ENCODE measurements at places on chromosomes 1 and 21.

GRCh38 chr21:38910390-38911067 lies 104.8 kb downstream of the ETS2 start:
- DNase-seq, result no peak
- H3K36me3 ChIP-seq, result no peaks in the 10 kb centered on the region
- H3K4me3 ChIP-seq, result no peak overlapping the region
- H3K27ac ChIP-seq, result no peak overlapping the region
- peaks cover 19% of the 10 kb centered on the region for H3K27me3 ChIP-seq

DNA sequence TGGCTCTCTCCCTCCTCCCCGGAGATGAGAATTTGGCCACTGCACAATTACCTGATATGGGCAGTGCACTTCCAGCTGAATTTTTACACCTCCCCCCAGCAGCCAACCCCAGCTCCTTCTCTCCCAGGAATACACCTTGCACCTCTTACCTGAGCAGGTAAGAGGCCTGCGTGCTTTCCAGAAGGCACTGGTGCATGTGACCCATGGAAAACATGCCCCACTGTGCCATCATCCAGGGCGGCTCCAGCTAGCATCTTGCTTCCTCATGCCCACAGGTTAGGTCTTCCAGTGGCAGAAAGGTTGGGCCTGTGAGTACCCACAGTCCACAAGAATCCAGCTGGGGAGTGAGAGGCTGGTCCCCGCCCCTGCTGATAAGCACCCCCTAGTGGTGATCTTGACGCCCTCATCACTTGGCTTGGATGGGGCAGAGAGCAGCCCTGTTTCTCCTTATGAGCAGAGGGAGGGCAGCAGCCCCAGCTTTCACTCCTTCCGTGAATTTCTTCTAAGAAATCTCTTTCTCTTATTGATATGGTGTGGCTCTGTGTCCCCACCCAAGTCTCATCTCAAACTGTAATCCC lies 57.8 kb downstream of the EDARADD start:
- H3K4me1 ChIP-seq, result no peaks in the 10 kb centered on the region
- H3K27ac ChIP-seq, result no peak overlapping the region
- no peaks in the 10 kb centered on the region for H3K27me3 ChIP-seq
- no peak for DNase-seq
- H3K4me3 ChIP-seq, result no peak overlapping the region
- no peaks in the 10 kb centered on the region for H3K36me3 ChIP-seq

DNA sequence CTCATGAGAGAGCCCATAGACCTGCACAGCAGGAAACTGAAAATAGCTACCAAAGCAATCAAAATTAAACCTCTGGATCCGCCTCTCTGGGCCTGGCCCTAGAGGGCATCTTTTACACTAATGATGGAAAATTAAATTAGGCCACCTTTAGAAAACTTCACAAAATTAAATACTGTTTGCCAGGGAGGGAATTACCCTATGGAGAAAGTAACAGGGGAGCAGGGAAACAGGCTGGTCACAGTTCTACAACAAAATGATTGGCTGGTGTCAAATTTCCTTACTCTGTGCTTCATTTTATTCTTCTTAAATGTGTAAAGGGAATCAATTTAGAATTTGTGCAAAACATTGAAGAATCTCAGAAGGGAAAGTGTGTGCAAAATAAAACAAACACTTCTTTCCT lies 62.4 kb downstream of the SPATA46 start:
- no peaks in the 10 kb centered on the region for H3K27me3 ChIP-seq
- DNase-seq, result no peak
- no peak overlapping the region for H3K4me3 ChIP-seq
- no peak overlapping the region for H3K27ac ChIP-seq

DNA sequence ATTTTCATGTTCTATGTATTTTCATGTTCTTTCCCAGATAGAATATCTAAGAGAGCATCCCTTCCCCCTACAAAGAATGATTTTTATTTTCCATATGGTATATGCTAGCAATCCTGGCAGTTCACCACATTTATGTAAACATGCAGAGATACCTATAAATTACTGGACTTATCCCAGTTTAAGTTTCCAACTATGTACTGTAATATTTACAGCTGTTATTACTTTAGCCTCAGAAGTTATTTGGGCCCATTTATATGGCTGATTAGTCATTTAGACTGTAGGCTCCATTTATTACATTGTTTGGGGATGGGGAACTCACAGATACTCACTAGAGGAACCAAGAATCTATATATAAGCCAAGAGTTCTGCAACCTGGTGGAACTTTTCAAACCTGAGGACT lies 84.8 kb upstream of the WARS2 start:
- H3K27ac ChIP-seq, result no peak overlapping the region
- DNase-seq, result no peak
- H3K4me1 ChIP-seq, result peaks cover 19% of the 10 kb centered on the region
- H3K36me3 ChIP-seq, result no peaks in the 10 kb centered on the region
- H3K4me3 ChIP-seq, result no peak overlapping the region
- no peaks in the 10 kb centered on the region for H3K27me3 ChIP-seq

GRCh38 chr1:191912517-191912916 lies 245.7 kb upstream of the RGS18 start:
- no peak overlapping the region for H3K27ac ChIP-seq
- no peak for DNase-seq
- H3K4me1 ChIP-seq, result no peaks in the 10 kb centered on the region
- H3K4me3 ChIP-seq, result no peak overlapping the region
- H3K27me3 ChIP-seq, result no peaks in the 10 kb centered on the region
- H3K36me3 ChIP-seq, result peaks cover 3% of the 10 kb centered on the region

DNA sequence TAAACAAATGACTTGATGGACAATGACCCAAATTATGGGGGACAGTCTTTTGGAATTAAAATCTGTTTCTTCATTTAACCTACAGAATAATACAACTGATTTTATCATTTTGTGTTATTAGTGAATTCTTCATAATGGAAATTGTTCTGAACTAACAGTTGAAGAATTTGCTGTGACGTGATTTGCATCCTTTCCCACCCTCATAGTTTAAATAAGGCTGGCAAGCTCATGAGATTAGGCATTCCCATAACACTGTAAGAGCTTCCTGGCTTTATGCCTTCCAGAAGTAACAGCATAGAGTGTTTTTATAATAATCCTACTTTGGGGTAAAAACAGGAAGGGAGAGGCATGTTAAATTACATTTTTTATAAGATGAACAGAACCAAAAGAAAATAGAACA lies 95.7 kb downstream of the ATP6V1G3 start:
- peaks cover 9% of the 10 kb centered on the region for H3K4me1 ChIP-seq
- H3K27me3 ChIP-seq, result no peaks in the 10 kb centered on the region
- H3K36me3 ChIP-seq, result no peaks in the 10 kb centered on the region

DNA sequence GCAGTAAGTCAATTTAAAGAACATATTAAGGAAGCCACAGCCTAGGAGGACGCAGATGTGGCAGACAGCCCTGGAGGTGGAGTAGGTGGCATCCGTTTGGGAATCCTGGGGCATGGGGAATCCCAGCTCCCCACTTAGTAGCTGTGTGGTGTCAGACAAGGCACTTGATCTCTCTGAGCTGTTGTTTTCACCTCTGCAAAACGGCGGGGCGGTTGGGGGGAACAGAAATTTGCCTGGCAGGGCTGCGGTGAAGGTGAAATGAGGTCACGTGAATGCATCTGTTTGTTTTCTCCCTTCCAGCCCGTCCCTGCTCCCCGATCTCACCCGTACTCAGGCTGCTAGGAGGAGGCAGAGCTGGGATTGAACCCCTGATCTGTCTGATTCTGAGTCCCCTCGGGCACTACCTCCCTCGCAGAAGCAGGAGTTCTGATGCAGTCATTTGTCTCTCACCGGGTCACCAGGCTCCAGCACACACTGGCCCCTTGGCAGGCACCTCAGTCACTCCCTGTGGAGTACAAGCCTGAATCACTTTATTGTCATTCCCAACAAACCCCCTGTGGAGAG lies 2.2 kb upstream of the LAPTM5 start:
- H3K36me3 ChIP-seq, result no peaks in the 10 kb centered on the region
- H3K27ac ChIP-seq, result peak overlapping the region; percentile 48
- no peaks in the 10 kb centered on the region for H3K27me3 ChIP-seq
- peak overlapping the region; percentile 44 for H3K4me3 ChIP-seq
- H3K4me1 ChIP-seq, result peaks cover 71% of the 10 kb centered on the region
- DNase-seq, result no peak

GRCh38 chr1:183093786-183094298 lies 70.6 kb downstream of the LAMC1 start:
- H3K36me3 ChIP-seq, result no peaks in the 10 kb centered on the region
- DNase-seq, result no peak
- no peak overlapping the region for H3K4me3 ChIP-seq
- no peaks in the 10 kb centered on the region for H3K27me3 ChIP-seq
- H3K4me1 ChIP-seq, result peaks cover 50% of the 10 kb centered on the region

DNA sequence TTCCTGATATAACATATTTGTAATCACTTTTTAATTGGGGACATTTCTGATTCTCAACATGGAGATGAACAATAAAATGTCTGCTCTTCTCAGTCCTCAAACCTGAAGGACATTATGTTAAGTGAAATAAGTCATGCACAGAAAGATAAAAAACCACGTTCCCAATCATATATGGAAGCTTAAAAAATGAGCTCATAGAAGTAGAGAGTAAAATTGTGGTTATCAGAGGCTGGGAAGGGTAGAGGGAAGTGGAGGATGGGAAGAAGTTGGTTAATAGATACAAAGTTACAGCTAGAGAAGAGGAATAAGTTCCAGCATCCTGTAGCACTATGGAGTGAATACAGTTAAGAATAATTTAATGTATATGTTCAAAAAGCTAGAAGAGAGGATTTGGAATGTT lies 1.5 kb upstream of the CD48 start:
- no peaks in the 10 kb centered on the region for H3K36me3 ChIP-seq
- no peaks in the 10 kb centered on the region for H3K4me1 ChIP-seq
- no peak overlapping the region for H3K27ac ChIP-seq
- DNase-seq, result no peak
- H3K27me3 ChIP-seq, result peaks cover 18% of the 10 kb centered on the region
- no peak overlapping the region for H3K4me3 ChIP-seq

DNA sequence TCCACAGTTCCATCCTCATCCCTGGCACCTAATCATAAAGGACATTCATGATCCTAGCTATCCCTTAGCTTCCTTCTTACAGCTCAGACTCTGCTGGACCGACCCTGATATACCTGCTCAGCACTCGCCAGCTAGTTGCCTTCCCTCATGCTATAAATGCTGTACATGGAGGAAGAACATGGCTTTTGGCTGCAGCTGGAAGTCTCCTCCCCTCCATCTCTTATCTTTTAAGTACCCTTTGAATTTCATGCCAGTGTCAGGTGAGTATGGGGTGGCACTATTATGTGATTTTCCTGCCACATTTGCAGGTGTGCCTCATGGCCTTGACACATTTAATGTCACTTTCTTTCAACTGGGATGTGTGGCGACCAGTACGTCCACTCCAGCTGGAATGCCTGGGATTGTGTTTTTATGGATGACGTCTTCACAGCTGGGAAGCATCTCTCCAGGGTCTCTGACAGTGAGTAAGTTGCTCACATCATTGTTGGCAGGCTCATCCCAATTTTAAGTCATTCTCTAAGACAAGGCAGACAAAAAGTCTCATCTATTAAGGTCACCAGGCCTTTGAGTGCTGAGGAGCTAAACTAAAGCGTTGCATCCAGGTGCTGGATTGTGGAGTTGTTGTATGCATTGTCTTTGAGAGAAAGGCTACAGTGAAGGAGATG lies 43.4 kb downstream of the RUNX1 start:
- H3K4me1 ChIP-seq, result no peaks in the 10 kb centered on the region
- no peak overlapping the region for H3K4me3 ChIP-seq
- no peaks in the 10 kb centered on the region for H3K27me3 ChIP-seq
- H3K36me3 ChIP-seq, result no peaks in the 10 kb centered on the region
- no peak for DNase-seq

- no peaks in the 10 kb centered on the region for H3K36me3 ChIP-seq
- H3K4me3 ChIP-seq, result peak overlapping the region; percentile 7
- H3K27me3 ChIP-seq, result no peaks in the 10 kb centered on the region
These were observed 155.2 kb downstream of the DISP1 start for GRCh38 chr1:222970040-222970439.

DNA sequence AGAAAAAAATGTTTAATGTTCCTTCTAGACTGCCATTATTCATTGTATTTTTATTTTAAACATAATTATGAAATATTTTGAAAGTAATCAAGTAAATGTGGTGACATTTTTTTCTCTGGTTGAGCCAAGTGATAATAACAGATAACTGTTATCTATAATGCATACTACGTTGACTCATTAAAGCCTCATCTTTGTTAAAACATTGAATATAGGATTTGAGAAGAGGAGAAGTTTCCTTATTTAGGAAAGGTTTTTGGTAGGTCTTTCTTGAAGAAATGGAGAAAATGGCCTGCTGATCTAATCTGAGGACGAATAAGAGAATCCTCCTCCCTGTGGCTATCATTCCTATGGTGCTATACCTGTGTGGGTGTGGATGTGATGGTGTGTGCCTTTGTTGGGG lies 89.0 kb downstream of the NFIA start:
- no peak overlapping the region for H3K27ac ChIP-seq
- peaks cover 13% of the 10 kb centered on the region for H3K4me1 ChIP-seq
- DNase-seq, result no peak

DNA sequence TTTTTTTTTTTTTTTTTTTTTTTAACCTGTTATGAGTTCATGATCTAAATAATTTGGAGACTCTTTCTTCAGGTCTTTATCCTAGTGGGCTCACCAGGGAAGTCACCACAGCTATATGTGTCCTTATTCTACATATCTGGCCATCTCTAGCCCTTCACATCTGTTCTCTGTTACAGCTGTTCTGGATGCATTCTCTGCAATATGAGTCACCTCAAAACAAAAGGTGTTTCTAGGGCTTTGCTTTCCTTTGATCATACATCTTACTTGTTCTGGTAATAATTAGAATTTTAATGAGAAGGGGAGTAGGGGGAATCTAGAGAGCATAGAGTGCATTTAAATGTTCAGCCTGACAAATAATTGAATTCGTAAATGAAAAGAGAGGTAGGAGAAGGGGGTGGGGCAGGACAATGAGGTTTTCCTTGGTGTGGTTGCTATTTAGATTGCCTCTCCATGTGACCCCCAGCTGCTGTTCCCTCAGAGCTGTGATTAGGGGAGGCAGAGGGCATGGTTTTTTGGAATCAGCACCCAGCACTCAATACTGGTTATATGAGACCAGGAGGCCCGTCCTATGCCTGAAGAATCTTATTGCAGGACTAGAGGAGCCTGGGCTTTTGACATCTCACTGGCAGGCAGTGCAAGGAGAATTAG lies 8.0 kb downstream of the SYT6 start:
- peaks cover 20% of the 10 kb centered on the region for H3K27me3 ChIP-seq
- H3K36me3 ChIP-seq, result no peaks in the 10 kb centered on the region
- H3K4me1 ChIP-seq, result no peaks in the 10 kb centered on the region
- no peak for DNase-seq
- no peak overlapping the region for H3K4me3 ChIP-seq

DNA sequence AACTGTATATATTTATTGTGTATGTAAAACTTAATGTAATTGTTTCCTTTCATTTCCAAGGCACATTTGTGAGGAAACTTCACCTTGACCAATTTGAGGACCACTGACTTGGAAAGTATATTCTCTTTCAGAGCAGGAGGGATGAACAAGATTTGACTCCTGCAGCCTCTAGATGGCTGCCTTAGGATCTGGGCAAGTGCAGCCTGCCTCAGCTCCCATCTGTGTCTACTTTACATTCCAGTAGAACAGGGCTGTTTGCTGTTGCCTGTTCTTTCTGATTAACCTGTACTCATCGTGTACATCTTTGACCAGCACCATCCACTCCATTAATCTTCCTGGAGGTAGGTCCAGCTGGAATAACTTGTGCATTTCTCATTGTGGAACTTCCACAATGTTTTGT lies 312.8 kb downstream of the HLX start:
- H3K36me3 ChIP-seq, result no peaks in the 10 kb centered on the region
- DNase-seq, result no peak
- H3K4me1 ChIP-seq, result no peaks in the 10 kb centered on the region

- peaks cover 26% of the 10 kb centered on the region for H3K36me3 ChIP-seq
- no peaks in the 10 kb centered on the region for H3K27me3 ChIP-seq
- DNase-seq, result no peak
- no peak overlapping the region for H3K27ac ChIP-seq
- H3K4me3 ChIP-seq, result no peak overlapping the region
- no peaks in the 10 kb centered on the region for H3K4me1 ChIP-seq
These were observed 16.2 kb downstream of the C1orf159 start for GRCh38 chr1:1099506-1100183.

All from neural crest cell (in vitro differentiated cells).